BJ (cell line): ENCODE measurements at places on chromosomes 3 and 15. TPM values are rescaled to one million over a fixed set of nuclear protein-coding genes. Genes with fewer than 3 reads are reported as not detected.

GRCh38 chr15:63075984-63076713 is 33.6 kb downstream of the TPM1 start:
- DNase-seq = no peak

GRCh38 chr3:16534640-16535262 is 21.3 kb upstream of the RFTN1 start:
- no peak for DNase-seq

DNA sequence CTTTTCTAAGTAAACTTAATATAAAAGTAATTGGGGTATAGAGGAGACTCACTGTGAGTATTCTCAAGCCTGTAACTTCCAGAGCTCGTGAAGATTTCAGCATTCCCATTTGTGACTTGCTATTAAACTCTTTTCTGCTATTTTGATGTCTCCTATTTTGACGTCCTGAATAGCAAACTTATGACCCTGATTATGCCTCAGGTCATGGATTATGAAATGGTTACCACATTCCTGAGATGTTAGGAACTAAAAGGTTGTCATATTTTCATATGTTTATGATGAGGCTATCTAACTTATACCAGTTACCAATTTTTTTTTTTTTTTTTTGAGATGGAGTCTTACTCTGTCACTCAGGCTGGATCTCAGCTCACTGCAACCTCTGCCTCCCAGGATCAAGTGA is 105.5 kb downstream of the ATG7 start:
- DNase-seq = no peak

DNA sequence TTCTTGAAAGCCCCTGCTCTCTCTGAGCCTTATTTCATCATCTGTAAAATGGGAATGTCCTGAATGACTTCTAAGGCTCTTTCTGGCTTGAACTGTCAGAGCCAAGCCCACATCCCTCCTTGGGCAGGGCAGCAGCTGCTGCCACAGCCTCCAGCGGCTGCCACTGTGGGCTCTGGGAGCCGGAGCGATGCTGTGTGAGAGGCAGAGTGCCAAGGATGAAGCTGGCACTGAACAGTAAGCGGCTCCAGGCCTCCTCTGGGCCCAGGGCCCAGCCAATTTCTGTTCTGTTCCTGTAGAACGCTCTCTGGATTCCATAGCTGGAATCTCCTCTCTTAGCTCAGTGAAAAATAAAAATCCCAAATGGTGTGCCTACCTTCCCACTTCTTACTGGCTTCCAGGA is 4.4 kb downstream of the CPLX3 start:
- no peak for DNase-seq

CCRL2 gene
- not detected in 2 replicates for polyA plus RNA-seq
